GM23338 (cell line): ENCODE measurements at places on chromosomes 6 and 20.

- no peak for DNase-seq
Observed at GRCh38 chr6:73491377-73491776, 29.5 kb downstream of the EEF1A1 start.

- peak; percentile 44 for DNase-seq
Observed at GRCh38 chr20:20364593-20365479, 3.1 kb upstream of the INSM1 start.

DNA sequence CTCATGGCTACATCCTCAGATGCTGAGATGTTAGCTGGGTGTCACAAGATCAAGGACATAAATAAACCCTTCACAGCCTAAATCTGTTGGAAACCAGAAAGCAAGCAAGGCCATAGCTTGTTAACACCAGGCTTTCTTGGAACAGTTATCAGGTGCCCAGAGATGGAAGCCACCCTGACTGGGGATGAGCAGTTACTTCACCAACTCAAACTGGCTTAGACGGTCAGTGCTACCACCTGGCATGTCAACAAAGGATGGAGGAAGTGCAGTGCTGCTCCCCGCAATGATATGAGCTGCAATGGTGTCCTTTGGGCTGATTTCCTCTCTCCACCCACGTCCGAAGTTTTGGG, 28.9 kb upstream of the SMIM29 start:
- DNase-seq, result no peak

GRCh38 chr6:170203212-170203611, 87.7 kb downstream of the DLL1 start:
- DNase-seq, result no peak

GRCh38 chr6:43970068-43970912, 157.0 kb downstream of the MRPL14 start:
- DNase-seq, result no peak

DNA sequence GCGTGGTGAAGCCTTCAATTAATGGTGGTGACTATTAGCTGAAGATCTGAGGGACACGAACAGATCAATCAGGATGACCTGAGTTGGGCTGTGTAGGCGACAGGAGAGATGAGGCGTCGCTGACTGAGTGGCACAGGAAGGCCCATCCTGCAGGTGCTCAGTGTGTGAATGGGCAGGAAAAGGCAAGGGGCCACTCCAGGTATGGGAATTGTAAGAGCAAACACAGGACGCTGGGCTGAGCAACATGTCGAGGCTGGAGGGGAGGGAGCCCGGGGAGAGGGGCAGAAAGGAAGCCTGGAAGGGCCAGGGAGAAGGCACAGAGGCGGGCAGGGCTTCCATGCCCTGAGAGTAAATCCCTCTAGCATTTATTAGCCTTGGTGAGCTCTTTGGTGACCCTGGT, 151.0 kb downstream of the VEGFA start:
- DNase-seq, result no peak

DNA sequence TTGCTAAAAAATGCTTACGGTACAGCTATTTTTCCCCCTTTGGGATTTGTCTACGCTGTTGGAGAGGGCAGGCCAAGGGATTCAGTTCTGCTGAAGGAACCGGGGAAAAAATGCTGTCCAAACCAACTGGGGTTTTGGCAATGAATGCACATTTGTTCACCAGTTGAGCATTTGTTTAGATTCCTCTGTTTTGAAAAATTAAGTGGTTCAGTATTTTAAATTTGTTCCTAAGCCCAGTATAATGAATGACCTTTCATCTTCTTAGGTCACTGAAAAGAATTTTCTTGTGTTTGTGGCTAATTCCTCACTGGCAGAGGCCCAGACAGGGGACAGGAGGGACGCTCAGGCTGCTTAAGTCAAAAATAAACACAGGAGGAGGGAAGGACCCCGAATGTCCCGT, 10.8 kb upstream of the EYA2 start:
- no peak for DNase-seq

DNA sequence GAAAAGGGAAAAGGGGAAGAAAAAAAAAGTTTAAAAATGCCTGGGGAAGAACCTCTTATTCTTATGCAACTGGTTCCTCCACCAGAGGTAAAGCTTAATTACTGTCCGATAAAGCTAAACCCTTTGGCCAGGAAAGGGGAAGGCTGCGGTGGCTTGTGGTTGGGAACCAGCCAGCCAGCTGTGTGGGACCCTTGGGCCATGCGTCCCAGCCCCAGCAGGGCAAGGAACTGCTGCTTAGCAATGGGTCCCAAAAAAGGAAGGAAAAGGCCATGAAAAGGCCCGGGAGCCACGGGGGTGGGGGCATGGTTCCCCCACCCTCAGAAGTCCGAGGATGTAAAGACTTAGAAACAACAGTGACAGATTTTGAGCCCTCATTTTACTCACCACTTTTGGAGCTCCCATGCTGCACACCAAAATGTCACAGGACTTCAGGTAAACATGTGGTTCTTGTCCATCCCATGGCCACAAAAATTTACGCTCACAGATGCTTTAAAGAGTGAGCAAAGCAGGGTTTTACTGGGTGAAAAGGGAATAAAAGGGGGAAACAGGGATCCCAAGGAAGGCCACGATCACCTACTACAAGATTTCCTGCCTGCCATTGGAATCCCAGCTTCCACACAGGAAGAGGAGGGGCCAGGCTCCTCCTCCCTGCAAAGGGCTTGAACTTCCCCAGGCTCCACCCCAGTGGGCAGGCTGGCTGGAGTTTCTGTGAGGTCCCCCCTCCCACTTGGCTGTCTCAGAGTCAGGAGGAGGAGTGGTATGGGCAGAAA, 1234.7 kb upstream of the GJE1 start:
- DNase-seq, result no peak

GRCh38 chr20:32823737-32824588, 4.2 kb downstream of the MAPRE1 start:
- no peak for DNase-seq

GRCh38 chr20:49567421-49568277, at the start of gene PTGIS:
TSS of gene PTGIS (minus strand) at chr20:49568137. CDS start at chr20:49568116, 21 bp downstream.
- DNase-seq, result peak; percentile 86

DNA sequence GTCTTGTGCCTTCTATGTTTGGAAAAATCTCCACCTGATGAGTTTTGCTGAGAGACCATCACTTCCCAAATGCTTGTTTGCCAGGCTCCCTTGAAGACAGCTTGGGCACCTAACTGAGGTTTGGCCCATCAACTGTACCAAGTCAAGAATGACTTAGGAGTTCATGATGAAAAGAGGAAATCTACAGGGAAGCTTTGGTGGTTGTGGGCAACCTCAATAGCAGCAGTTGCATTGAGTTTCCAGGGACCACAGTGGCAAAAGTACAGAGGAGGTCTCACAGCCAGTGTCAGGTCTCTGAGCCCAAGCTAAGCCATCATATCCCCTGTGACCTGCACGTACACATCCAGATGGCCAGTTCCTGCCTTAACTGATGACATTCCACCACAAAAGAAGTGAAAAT, 49.7 kb upstream of the PHACTR1 start:
- DNase-seq, result no peak

DNA sequence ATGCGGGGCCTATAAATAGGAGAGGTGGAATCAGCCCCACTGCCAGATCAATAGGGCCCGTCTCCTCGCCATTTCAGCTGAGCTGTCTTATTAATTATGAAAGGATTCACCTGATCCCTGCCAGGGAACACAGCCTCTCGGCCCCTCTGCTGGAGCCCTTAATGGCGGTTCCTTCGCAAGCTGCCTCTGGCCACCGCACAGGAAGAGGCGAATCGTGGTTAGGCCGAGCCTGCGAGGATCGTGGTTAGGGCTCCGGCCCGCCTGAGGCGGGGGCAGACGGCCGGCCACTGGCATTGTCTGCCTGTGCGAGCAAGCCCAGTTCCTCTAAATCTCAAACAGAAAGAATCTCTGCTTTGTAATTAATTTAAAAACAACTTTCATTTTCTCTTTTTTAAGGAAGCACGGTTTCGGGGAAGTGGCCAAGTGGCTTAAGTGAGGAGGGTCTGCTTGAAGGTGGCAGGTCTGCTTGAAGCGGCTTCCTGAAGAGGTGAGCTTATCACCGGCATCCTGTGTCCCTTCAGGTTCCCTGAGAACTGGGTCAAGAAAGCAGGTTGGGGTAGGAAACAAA, 9.2 kb downstream of the NRN1 start:
- peak; percentile 70 for DNase-seq

- DNase-seq, result no peak
Observed at GRCh38 chr20:4864311-4864752, 137.0 kb downstream of the SLC23A2 start.

- no peak for DNase-seq
Observed at GRCh38 chr6:4637691-4638433, 138.3 kb upstream of the CDYL start.

DNA sequence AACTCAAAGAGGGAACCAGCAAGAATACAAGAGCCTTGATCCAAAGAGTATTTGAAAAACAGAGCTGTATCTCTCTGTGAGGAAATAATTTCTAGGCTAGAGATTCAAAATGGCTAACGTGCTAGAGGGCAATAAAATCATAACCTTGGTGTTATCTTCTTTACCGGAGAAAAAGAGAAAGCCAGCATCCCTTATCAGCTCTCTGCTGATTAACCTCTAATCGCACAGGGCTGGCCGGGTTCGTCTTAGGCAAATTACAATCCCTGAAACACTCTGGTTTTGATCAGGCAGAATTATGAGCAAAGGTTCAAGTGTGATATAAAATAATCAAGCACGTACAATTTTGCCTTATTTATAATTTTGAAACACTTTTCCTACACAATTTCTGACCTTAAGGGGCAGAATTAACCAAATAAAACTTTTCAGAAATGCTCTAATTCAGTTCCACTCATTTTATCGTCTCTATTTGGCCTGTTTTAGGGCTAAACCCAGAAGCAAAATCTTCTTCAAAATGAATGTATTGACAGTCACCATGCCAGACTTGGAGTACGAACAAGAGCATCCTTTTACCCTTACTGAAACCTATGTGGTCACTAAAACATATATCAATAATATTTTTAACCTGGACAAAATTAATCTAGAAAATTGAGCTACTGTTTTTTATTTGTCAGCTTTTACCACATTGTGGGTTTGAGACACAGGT, 13.7 kb downstream of the PSMB9 start:
- DNase-seq, result no peak
